ENCODE measurements at places on chromosomes 5 and 9.

GRCh38 chr5:135040333-135041144, 6.5 kb upstream of the PITX1 start:
- DNase-seq = no peak

DNA sequence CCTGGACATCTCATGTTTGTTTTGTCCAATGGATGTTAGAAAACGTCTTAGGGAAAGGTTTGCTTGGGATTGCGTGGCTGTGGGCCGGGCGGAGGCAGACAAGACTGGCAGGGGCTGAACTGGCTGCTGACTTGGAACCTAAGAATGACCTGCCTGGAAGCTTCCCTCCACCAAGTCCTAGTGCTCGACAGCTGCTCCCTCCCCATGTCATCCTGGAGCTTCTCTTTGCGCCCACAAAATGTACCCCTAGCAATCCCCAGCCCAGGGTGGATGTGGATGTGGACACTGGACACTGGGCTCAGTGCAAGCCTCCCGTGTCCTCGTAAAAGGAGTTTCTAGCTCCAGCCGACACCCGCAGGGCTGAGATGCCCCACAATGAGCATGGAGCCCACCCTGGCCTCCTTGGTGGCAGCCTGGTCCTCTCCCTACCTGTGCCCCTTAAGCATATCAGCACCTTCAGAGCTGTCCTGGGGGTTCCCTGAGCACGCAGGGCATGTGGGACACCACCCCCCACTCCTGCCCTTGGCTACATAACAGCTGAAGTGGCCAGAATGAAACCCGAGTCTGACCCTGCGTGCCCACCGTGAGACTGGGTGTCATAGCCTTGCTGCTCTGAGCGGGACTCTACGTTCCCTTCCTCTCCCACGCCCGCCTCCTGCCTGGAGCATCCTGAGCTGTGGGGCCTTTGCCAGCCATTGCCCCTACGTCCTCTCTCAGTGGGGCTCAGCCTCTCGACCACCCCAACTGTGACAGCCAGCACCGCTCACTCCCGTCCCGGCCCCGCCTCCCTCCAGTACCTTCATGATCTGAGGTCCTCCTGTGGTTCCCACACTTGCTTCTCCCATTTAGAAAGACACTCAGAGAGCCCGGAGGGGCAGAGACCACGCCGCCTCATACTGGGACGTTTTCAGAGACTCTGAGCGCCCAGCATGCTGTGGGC, 180.8 kb downstream of the ROR2 start:
- DNase-seq = no peak

DNA sequence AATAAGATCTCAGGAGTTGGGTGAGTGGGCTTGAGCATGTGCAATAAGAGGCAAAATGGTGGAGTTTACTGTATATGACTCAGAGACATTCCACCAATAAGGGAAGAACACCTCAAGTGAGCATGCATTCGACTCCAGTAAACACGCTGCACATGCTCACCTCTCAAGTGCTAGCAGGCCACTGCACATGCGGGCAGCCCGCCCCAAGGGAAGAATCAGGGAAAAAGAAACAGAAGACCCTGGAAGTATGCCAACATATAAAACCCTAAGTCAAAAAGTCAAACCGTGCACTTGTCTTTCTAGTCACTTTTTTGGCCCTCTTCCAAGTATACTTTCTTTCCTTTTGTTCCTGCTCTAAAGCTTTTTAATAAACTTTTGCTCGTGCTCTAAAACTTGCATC, 245.3 kb upstream of the RASA1 start:
- no peak for DNase-seq

DNA sequence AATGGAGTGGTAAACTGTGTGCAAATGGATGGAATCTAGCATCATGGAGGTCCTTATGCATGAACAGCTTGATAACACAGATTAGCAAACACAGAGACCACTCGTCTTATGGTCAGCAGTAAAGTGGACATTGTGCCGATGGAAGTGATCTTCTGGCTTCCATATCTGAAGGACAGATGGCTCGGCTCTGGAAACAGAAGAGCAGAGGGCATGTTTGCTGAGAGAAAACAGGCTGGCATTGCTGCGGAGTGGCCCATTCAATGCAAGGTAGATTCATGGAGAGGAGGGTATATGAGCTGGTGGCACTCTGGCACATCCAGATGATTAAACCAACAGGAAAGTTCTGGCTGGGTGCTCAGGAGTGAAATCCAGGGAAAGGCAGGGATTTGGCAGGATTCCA, 513.2 kb downstream of the DIRAS2 start:
- DNase-seq = no peak

- no peak for DNase-seq
These were observed 29.0 kb upstream of the ANKRD33B start for GRCh38 chr5:10534561-10535530.

DNA sequence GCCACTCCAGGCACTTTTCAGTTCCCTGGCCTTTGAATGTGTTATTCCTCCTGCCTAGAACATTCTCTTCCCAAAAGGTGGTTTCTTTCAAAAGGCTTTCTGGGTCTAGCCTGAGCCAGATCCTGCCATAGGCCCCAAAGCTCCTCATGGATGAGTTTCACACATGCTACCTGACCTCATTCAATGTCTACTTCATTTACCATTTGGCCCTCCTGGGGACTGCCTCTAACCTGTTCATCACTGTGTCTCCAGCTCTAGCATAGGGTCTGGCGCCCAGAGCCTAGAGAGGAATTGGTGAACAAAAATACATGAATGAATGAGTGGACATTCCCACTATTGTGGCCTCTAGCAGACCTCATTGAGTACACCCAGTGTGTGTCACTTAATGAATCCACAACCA, 5.4 kb upstream of the P4HA2 start:
- DNase-seq = no peak

DNA sequence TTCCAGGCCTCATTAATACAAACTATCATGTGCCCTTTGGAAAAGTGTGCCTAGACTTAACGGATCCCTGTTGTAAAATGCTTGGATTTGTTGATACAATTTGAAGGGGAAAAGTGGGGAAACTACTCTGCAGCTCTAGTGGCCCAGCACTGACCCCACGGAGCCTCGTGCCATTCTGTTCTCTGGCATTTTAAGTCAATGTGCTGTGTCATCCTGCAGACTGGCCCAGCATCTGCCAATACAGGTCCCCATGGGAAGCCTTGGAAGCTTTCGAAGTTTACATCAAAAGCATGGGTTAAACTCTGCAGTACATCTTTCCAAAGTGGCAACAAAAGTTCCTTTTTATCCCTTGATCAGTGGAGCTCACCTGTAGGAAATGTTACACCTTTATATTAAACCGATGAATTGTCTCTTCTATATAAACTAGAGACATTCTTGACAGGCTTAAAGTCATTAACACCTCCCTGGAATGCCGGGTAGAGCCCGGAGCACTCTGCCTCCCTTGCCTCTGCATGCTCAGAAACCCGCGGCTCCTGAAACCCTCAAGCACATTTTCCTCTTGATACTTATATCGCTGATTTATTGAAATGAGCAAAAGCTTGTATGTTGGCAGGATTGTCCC, 596.0 kb upstream of the ADAMTS16 start:
- DNase-seq = no peak

DNA sequence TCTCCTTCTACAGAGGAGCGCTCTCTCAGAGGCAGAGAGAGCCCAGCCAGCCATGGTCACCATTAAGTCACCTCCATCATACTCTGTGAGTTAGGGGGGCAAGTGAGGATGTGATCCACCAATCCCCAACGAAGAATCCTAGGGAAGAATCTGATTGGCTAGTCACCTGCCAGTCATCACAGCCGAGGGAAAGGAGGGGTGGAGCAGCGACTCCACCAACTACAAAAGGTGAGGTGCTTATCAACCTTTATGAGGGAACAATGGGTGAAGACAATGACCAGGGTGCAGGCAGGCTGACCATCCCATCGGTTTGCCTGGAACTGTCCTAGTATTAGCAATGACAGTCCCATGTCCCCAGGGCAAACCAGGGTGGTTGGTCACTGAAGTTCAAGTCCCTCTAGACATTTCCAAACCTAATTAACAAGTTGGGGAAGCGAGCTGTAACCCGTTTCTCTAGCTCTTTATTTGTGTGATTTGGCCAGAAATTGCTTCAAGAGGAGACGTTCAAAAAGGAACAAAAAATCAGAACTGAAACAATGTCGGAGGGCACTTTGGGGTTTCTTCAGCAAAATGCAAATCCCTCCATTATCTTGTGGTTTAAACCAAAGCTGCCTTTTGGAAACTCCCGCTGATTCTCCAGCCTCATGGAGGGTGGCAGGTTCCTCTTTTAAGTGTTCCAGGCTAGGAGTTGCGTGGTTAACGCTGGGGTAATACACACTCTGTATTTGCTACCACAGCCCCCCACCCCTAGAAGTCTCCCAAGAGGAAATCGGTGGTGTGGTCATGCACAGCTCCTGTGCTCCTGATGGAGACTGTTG, 18.8 kb upstream of the FCN1 start:
- no peak for DNase-seq

DNA sequence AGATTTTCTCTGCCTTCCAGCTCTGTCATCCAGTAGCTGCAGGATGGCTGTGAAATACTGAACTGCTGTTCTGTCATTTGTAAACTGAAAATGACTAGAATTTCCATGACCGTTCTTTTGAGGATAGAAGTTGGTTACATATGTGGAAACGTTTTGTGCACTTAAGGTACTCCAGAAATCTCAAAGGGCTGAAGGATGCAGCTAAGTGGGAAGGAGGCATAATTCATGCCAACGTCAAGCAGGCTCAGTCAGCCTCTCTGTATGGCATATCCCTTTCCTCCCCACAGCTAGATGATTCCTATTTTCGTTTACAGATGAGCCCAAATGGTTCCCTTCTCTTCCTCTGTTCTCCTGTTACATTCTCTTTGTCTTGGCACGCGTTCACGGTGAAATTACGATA, 257.6 kb downstream of the FBXL7 start:
- no peak for DNase-seq

- DNase-seq = no peak
These were observed 4.7 kb upstream of the TNIP1 start for GRCh38 chr5:151085517-151086041.

- DNase-seq = no peak
These were observed 427.7 kb downstream of the PRELID2 start for GRCh38 chr5:145407300-145408047.

DNA sequence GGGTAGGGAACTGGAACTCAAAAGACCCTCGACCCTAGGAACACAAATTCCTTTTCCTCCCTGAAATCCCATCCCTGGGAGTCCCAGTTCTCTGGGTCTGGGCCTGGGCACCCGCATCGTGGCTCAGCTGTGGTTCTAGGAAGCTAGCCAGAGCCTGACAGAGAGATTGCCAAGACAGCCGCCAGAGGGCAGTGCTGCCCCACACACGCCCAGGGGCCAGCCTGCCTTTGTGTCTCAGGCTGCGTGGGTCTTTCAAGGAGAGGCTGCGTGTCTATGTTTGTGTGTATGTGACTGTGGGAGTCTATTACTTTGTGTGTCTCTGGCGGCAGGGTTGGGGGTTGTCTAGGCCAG, 32.0 kb upstream of the TTLL11 start:
- DNase-seq = peak; percentile 89

- no peak for DNase-seq
These were observed 22.3 kb downstream of the FBXW2 start for GRCh38 chr9:120770931-120771330.

- DNase-seq = no peak
These were observed 158.1 kb downstream of the SLC24A2 start for GRCh38 chr9:19630760-19631159.

GRCh38 chr5:35436400-35437057, 181.1 kb upstream of the SPEF2 start:
- no peak for DNase-seq

GRCh38 chr5:79983618-79984017, 7.4 kb downstream of the MTX3 start:
- DNase-seq = no peak

DNA sequence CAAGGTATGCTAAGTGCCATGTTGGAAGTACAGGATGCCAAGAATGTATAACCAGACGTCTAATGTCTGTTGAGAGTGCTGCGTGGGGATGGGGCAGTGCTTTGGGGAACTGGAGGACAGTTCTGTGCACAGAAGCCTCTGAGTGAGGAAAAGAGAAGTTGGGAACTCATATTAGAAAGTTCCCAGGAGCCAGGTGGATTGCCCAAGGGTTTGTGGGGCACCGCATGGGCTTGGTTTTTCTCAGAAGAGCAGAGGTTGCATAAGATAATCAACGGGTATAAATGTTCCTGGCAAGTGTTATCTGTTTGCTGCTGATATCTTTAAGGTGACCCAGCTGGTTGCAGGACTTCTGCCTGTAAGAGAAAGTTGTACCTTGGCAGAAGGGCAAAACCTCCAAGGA, 13.1 kb downstream of the HRH2 start:
- no peak for DNase-seq

DNA sequence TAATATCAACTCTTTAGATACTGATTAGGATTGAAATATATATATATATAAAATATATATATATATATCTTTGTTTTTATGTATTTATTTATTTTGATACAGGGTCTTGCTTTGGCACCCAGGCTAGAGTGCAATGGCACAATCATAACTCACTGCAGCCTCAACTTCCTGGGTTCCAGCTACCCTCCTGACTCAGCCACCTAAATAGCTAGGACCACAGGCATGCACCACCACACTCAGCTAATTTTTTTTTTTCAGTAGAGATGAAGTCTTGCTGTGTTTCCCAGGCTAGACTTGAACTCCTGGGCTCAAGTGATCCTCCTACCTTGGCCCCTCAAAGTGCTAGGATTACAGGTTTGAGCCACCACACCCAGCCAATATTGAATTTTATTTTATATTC, 20.6 kb upstream of the CDH6 start:
- no peak for DNase-seq

DNA sequence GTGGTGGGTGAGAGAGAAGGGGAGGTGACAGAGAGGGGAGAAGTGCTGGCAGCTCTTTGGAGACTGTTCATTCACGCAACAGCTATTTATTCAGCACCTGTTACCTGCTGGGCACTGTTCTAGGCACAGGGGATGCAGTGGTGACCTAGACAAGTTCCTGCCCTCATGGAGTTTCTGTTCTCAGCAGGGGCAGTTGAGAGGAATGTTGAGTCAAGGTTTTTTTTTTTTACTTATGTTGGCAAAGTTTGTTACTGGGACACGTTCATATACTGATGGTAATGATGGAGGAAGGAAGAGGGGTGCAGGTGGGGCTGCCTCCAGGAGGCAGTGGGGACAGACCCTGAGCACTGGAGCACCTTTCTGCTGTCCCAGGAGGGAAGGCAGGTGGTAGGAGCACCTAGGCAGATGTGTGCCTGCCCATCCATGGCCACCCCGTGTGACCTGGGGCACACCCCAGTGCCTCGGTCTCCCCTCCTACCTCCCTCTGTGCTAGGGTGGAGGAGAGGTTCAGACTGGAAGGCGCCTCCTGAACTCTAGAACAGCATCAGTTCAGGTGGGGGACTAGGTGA, 49.4 kb upstream of the SLC25A51 start:
- DNase-seq = no peak
